ENCODE measurements at places on chromosomes 6 and 20.

DNA sequence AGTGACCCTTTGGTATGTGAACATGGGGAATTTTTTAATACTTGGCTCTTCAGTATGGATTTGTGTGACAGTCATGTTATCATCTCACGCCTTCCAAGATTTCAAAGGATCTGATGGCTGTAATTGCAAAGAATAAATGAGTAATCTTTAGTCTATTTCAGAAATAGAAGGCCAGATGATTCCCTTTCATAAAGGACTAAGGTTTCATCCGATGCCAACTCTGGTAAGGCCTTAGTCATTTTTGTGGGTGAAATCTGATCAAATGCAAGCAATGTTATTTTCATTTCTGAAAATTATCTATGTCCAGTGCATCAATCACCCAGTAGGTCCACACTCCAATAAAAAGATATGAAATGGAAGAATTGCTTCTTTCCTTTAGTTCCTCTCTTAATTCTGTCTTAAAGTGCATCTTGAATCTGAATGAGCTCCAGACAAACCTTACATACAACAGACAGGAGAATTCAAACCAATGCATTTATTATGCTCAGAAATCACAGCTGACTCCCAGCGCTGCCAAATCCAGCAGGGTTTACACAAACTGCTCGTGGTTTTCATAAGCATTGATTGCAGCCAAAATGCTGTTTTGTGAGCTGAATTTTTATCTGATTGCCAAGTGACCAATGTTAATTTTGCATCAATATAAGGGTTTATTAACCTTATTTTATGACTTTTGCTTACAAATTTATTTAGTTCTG, 565.2 kb upstream of the MARCKS start:
- no peak for DNase-seq

DNA sequence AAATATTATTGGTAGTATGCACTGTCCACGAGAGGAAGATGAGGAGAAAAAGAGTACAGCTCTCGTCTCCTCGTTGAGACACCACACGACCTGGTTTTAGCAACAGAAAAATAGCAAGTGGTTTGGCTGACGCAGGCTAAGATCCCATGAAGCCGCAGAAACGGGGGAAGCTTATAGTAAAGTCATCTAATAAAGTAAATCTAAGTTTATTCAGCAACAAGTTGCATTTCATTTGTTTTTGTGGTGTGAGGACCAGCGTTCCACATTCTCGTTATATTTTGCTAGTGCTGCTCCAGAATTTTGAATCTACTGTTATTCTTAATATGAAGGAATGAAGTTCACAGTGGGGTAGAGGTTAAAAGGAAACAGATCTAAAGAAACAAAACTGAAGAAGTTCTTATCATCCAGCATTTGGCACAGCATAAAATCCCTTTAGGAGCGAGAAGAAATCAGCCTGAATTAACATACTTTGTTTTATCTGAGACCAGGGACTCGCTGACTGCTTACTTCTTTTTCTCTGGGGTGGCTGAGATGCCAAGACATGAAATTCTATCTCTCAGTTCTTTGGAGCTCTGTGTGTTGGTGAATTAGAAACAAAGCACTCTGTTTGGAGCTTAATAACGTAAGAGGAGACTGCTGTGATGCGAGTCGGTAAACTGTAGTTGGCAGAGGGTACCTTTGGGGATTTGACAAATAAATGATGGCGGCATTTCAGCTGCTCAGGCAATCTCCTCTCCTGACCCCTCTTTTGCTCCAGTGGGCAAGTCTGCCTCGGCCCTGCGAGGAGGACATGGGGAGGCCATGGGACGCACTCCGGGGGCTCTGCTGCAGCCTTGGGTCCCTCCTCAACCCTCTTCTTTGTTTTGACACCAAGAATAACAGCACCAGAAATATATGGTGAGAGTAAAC, 24.9 kb upstream of the IRF4 start:
- DNase-seq, result no peak

- DNase-seq, result no peak
These were observed 6.8 kb upstream of the MRAP2 start for GRCh38 chr6:84026721-84027164.

DNA sequence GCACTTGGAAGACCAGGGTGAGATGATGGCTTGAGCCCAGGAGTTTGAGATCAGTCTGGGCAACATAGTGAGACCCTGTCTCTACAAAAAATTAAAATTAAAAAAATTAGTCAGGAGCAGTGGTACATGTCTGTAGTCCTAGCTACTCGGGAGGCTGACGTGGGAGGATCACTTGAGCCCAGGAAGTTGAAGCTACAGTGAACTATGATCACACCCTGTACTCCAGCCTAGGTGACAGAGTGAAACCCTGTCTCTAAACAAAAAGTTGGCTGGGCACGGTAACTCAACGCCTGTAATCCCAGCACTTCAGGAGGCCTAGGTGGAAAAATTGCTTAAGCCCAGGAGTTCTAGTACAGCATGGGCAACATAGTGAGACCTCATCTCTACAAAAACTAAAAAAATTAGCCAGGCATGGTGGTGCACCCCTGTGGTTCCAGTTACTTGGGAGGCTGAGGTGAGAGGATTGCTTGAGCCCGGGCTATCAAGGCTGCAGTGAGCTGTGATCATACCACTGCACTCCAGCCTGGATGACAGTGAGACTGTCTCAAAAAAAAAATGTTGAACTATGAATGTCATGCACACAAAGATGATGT, 60.8 kb upstream of the MYL9 start:
- DNase-seq, result no peak

DNA sequence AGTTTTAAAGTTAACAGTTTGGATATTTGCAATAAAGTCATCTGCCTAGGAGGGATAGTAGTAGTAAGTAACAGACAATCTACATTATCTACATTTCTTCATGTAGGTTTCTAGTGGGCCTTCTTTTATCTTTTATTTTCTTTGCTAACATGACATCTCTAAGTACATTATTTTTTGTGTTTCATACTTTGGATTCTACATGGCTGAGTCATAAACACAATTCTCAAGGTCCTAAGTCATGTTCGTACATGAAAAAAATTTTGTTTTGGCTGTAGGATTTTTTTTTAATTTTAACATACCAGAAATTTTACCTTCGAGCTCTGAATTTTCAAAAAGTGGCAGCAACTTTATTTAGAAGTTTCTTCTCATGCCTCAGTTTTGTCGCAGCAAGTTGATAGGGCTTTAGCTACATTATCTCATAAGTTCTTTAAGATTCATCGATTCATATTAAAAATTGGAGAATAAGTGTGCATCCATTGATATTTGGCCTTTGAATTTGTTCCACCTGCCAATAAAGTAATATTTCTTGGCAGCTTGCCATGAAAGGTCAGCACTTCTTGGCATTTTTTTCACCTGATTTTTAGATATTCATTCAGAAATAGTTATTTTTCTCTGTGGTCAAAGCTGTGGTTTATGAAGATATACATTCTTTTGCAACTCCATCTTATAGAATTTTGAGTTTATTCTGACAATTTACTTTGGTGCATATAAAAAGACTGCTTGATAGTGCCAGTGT, 146.2 kb downstream of the GRIK2 start:
- no peak for DNase-seq

GRCh38 chr20:57892471-57892870, 182.7 kb upstream of the PMEPA1 start:
- DNase-seq, result no peak

GRCh38 chr20:19440660-19441527, 228.5 kb downstream of the SLC24A3 start:
- DNase-seq, result no peak

DNA sequence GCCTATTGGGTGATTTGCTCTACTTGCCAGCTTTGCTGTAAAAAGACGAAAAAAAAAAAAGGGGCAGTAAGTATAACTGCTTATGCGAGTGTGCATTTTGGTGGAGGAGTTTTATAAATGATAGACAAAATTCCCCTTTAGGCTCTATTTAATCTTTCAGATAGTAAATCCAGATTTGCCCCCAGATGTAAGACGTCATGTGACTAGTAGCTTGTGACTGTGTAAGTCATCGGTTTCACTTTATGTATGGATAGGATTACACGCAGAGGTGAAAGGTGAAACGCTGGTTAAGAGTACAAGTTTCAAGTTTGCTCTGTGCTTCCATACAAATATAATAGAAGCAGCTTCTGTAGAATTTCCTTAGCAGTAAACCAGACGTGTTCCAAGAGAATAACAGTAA, 7.9 kb downstream of the RAB32 start:
- no peak for DNase-seq

DNA sequence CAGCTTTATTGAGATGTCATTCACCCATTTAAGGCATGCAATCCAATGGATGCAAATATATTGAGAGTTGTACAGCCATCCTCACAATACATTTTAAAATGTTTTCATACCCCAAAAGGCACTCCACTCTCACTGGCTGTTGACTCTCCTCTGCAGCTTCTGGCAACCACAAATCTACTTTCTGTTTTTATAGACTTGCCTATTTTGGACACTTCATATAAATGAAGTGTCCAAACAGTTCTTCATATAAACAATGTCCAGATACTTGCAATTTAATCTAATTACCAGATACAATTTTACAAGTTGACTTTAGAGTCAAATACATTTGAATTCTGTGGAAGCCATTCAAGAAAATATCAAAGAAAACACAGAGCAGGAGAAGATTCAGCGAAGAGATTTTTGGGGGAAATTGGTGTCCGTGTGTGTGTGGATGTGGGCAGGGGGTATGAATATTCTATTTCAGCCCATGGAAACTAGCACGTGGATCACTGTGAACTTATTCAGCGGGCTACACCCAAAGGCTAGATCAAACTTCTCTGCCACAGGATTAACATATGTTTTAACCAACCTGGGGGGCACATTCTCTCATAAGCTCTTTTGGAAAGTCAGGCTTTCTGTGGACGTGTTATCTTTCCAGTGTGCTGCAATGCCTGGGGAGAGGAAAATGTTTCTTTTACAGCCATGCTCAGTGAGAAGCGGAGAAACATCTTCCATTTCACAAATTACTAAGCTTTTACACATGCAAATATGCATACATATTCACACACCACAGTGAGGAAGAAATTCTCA, 73.9 kb downstream of the PLG start:
- no peak for DNase-seq

DNA sequence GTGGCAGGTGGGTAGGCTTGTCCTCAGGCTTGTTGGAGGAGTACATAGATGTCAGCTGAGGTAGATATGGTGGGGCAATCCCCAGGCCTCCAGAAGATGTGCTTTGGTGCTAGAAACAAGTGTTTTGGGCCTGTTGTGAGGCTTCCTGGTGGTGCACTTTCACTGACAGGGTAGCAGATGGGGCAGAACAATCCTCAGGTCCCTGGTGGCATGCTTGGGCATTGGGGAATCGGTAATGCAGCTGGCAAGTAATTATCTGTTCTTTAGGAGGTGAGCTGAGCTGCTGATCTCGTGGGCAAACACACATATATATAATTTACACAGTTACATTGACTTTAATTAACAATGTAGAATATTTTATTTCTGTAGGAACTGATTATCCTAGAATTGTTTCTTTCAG, 458.7 kb downstream of the BMP2 start:
- no peak for DNase-seq

- no peak for DNase-seq
These were observed 22.7 kb upstream of the FRMD1 start for GRCh38 chr6:168101590-168102314.

DNA sequence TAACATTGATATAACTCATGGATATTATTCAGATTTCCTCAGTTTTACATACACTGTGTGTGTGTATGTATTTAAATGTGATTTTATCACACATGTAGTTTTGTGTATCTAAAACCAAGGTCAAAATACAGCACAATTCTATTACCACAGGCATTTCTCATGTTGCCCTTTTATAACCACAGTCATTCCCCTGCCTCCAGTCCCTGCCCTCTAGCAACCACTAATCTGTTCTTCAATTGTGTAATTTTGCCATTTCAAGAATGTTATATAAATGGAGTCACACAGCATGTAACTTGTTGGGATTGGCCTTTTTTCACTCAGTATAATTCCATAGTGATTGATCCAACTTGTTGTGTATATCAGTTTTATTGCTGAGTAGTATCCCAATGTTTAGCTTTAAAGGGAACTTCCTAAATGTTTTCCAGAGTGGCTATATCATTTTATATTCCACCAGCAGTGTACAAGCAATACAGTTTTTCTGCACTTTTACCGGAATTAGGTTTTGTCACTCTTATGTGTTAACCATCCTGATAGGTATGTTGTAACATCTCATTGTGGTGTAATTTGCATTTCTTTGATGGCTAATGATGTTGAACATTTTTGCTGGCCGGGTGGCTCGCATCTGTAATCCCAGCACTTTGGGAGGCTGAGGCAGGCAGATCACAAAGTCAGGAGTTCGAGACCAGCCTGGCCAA, 338.2 kb downstream of the SOX4 start:
- no peak for DNase-seq

DNA sequence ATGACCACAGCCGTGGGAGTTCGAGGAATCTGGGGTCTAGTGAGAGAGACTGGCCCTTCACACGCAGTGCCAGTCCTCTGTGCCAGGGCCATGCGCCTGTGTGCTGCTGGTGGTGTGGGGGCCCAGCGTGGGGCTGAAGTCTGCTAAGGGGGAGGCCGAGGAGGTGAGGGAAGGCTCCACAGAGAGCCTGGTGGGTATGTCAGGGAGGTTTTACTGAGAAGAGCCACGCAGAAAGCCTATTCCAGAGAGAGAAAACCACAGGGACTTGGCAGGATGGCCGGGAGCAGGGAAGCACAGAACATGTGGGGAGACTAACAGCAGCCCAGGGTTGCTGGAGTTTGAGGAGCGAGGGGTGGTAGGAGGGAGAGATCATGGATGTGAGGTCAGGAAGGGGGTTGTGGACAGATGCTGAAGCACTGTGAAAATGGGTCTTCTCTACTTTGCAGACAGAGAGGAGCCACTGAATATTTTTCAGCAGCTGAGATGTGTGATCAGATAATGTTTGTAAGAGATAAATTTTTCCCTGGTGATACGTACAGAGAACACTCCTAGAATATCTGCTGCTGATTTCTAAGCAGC, 35.3 kb downstream of the DUSP22 start:
- DNase-seq, result no peak

DNA sequence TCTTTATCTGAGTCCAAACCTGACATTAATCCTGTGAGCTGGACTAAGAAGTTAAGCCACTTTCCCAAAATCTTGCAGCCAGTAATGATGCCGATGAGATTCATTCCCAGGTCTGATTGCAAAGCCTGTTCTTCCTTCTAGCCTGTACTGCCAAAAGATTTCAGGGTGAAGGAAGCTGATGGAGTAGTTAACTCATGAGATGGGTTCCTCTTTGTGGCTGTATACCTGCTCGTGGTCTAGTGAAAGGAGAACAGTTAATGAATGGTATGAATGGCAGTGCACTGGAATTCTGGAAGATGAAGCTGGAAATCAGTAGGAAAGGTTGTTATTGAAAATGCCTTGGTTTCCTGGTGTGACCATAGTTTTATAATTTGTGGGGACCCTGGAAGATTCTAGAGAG, 112.0 kb downstream of the FYN start:
- DNase-seq, result no peak

DNA sequence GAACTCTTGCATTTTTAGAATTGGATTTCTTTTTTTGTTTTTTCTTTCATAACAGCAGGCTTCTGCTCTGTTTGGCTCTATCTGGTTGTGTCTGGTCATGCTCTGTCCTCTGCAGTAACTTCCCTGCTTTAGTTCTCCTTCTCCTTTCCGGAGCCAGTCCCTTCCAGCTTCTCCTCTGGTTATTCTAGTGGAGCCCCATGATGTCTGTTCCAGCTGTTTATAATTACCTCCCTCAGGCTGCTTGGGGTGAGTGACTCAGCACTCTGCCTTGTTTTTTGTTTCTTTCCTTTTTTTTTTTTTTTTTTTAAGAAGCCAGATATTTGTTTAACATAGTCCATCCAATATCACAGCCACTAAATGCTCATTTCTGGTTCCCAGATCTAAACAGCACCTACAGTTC, 409.6 kb downstream of the MAFB start:
- DNase-seq, result no peak

- DNase-seq, result no peak
These were observed 30.0 kb downstream of the VSTM2L start for GRCh38 chr20:37932919-37933318.

GRCh38 chr20:35892871-35893270, 61.4 kb downstream of the SCAND1 start:
- no peak for DNase-seq

Data from heart right ventricle (tissue), 16 donors.